ENCODE measurements at places on chromosomes 5 and 9. TPM values are rescaled to one million over a fixed set of nuclear protein-coding genes. Genes with fewer than 3 reads are reported as not detected.

Gene EEIG1
- total RNA-seq, result 1.1 TPM

Gene INSL6
- total RNA-seq, result not detected

Gene TSLP
- 0.06 TPM for total RNA-seq

Gene PCDHA4
- 0.19 TPM for total RNA-seq

Gene MCTP1
- 321 TPM for total RNA-seq

Gene LCN15
- not detected for total RNA-seq

Gene BAAT
- under 0.01 TPM for total RNA-seq

Gene FGF18
- 0.06 TPM for total RNA-seq

Gene SPAG8
- total RNA-seq, result 0.32 TPM

Gene SLCO4C1
- total RNA-seq, result not detected

Gene FCHSD1
- 14.2 TPM for total RNA-seq
